T-helper 2 cell treated with Interferon-gamma antibody and Interleukin-4, amounts not matched to agents 5 μg/mL and 100 μg/mL, for 36 hours (primary cell): ENCODE measurements at places on chromosomes 4 and X.

DNA sequence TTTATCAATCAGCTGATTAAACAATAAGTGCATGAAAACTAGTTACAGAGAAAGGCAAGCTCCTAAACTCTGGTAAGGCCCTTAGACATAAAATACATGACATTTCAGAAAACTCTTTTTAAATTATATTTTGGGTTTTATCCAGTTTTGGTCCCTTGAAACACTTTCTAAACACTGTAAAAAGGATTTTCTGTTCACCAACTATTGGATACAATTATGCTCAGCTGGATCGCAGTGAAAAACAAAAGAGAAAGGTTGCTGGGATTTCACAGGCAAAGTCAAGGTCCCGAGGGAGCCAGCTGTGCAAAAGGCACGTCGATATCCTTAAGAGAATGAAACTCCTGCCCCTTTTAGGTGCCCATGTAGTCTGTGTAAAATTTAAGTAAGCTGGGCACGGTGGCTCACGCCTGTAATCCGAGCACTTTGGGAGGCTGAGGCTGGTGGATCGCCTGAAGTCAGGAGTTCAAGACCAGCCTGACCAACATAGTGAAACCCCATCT lies 1018.4 kb upstream of the INTU start:
- H3K27ac ChIP-seq: no peak overlapping the region
- no peaks in the 10 kb centered on the region for H3K4me1 ChIP-seq
- no peak overlapping the region for H3K4me3 ChIP-seq
- no peaks in the 10 kb centered on the region for H3K27me3 ChIP-seq
- DNase-seq: no peak

DNA sequence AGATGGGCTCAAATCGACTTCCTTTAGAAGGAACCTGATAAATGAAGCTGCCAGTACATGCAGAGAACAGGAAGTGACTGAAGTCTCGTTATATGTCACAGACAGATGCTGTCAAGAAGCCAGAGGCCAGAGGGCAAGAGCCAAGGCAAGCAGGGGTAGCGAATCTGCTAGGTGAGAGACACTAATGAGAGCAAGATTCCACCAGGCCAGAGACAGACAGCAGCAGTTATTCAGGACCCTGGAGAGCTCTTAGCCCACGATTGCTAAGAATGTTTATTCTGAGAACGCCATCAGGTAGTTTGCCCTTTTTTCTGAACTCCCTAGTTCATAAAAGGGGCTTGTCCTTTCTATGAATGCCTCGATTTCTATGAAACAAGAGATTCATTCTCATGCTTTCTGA lies 73.7 kb downstream of the BEND2 start:
- DNase-seq: no peak
- H3K27ac ChIP-seq: no peak overlapping the region
- no peaks in the 10 kb centered on the region for H3K4me1 ChIP-seq
- H3K27me3 ChIP-seq: no peaks in the 10 kb centered on the region
- H3K4me3 ChIP-seq: no peak overlapping the region

GRCh38 chrX:1491851-1492349 lies 39.2 kb upstream of the ASMTL start:
- H3K36me3 ChIP-seq: peaks cover 60% of the 10 kb centered on the region
- H3K27me3 ChIP-seq: peaks cover 2% of the 10 kb centered on the region
- peak; percentile 59 for DNase-seq
- peaks cover 36% of the 10 kb centered on the region for H3K4me1 ChIP-seq
- H3K4me3 ChIP-seq: peak overlapping the region; percentile 10
- peak overlapping the region; percentile 83 for H3K27ac ChIP-seq

DNA sequence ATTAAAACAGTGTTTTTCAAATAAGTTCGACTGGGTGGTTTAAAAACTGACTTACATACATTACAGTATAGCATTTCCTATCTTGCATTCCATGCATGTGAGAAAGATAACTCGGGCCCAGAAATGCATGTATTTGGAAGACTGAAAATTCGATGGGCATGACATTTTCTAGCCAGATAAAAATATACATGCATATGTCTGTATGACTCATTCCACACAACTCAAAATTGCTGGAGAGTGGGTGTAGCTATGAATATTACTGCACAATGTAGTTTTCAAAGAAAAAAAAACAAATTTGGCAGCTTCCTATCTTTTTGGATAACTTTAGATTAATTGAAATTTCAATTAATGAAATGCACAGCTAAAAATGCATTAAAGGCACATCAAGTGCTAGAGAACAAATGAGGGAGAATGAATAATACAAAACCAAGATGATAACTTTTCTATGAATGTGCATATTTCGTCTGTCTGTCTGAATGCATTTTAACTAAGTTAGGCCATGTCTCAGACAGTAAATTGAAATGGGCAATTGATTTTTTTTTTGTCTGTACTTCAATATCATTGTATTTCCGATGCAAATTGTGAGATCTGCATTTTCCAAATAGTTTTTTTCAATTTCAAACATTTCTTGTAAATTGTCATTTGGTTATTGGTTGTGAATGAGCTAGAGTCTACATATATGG lies 54.5 kb upstream of the GABRA2 start:
- H3K4me3 ChIP-seq: no peak overlapping the region
- H3K4me1 ChIP-seq: no peaks in the 10 kb centered on the region
- no peaks in the 10 kb centered on the region for H3K27me3 ChIP-seq
- H3K27ac ChIP-seq: no peak overlapping the region
